Spleen (tissue), 13 donors: ENCODE measurements at places on chromosomes 6 and 20. TPM values are rescaled to one million over a fixed set of nuclear protein-coding genes. Genes with fewer than 3 reads are reported as not detected.

Gene CPXM1
- 1.0 TPM for total RNA-seq

Gene ACSS2
- total RNA-seq, result 30.1 TPM

Gene GABRR1
- total RNA-seq, result not detected

Gene SLC22A2
- not detected for total RNA-seq

Gene GINS1
- 3.8 TPM for total RNA-seq

Gene TGM2
- total RNA-seq, result 93.9 TPM

Gene STMND1
- total RNA-seq, result not detected

Gene TMEM74B
- 0.51 TPM for total RNA-seq

Gene SLC17A1
- total RNA-seq, result not detected

Gene ENPP4
- total RNA-seq, result 18.4 TPM

DNA sequence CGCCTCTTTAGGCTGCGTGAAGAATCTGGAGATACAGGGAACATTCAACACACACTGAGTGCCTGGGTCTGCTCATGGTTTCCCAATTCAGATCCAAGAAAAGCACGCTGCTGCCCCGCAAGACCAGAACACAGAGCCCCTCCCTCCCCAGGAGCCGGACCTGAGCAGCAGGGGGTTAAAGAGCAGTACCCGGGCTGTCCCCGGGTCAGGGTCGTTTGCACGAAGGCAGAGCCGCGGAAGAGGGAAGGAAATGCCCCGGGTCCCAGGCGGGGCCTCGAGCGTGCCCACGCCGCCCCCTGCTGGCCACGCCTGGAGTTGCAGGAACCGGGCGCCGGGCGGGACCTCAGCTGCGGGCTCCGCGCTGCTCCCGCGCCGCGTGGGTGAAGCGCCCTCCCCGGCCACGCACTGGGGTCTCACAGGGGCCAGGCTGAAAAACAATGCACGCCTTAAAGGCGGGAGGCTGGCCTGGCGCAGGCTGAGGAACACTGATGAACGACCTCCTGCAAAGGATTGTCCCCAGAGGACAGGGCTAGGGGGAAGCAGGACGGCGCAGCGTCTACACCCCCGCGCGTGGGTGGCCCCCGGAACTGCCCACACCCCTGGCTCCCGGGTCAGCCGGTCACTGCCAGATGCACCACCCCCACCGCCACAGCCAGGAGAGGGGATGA, 48.9 kb downstream of the ANKRD60 start:
- DNase-seq, result peak; percentile 91
- no peaks in the 10 kb centered on the region for H3K36me3 ChIP-seq
- H3K27ac ChIP-seq, result no peak overlapping the region
- peaks cover 32% of the 10 kb centered on the region for H3K27me3 ChIP-seq
- H3K4me1 ChIP-seq, result peaks cover 11% of the 10 kb centered on the region

- H3K27me3 ChIP-seq, result no peaks in the 10 kb centered on the region
Measured at GRCh38 chr20:20637998-20638725, 74.3 kb downstream of the RALGAPA2 start.

- H3K27me3 ChIP-seq, result no peaks in the 10 kb centered on the region
- H3K36me3 ChIP-seq, result no peaks in the 10 kb centered on the region
- H3K4me1 ChIP-seq, result peaks cover 22% of the 10 kb centered on the region
- peak overlapping the region; percentile 9 for H3K27ac ChIP-seq
Measured at GRCh38 chr6:157570104-157570503, 189.1 kb downstream of the ZDHHC14 start.

GRCh38 chr6:16184129-16184528, 54.3 kb upstream of the GMPR start:
- no peak overlapping the region for H3K4me3 ChIP-seq
- H3K36me3 ChIP-seq, result no peaks in the 10 kb centered on the region
- peaks cover 11% of the 10 kb centered on the region for H3K4me1 ChIP-seq
- no peak for DNase-seq
- no peak overlapping the region for H3K27ac ChIP-seq

- H3K36me3 ChIP-seq, result peaks cover 72% of the 10 kb centered on the region
- H3K27ac ChIP-seq, result peak overlapping the region; percentile 26
- H3K27me3 ChIP-seq, result no peaks in the 10 kb centered on the region
- H3K4me3 ChIP-seq, result no peak overlapping the region
- no peak for DNase-seq
Measured at GRCh38 chr20:34525709-34526416, 9.6 kb downstream of the DYNLRB1 start.

GRCh38 chr6:157151989-157152388, 171.3 kb downstream of the TMEM242 start:
- H3K27ac ChIP-seq, result no peak overlapping the region
- H3K36me3 ChIP-seq, result no peaks in the 10 kb centered on the region
- peaks cover 4% of the 10 kb centered on the region for H3K4me1 ChIP-seq
- no peaks in the 10 kb centered on the region for H3K27me3 ChIP-seq
- no peak for DNase-seq
- no peak overlapping the region for H3K4me3 ChIP-seq

DNA sequence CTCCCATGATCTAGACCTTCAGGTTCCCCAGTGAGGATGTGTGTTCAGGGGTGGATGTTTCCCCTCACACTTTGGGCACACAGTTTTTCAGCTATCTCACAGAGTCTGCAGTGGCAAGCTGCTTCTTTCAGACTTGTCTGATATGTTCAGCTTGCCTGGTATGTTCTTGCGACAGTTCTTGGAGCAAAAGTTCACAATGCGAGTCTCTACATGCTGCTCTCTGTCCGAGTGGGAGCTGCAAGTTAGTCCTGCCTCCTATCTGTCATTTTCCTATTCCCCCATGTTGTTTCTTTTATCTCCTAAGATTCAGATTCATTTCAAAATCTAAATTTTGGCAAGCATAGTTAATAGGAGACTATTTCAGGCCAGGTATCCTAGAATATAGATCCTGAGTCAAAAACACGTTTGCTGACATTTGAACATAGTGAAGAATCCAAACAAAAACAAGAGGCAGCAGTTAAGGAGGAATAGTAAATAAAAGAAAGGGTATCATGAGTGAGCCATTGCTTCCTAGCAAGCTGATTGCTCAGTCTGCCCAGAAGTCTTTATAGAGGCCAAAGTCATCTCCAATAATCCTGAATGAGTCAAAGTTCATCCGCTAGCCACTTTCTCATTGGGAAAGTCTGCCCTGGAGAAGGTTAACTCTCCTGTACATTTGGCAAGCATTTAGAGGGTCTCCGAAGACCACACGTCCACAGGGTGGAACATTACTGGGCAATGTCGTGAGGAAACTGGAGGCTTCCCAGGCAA, 140.2 kb upstream of the MOCS1 start:
- H3K36me3 ChIP-seq, result no peaks in the 10 kb centered on the region
- peaks cover 18% of the 10 kb centered on the region for H3K27me3 ChIP-seq

DNA sequence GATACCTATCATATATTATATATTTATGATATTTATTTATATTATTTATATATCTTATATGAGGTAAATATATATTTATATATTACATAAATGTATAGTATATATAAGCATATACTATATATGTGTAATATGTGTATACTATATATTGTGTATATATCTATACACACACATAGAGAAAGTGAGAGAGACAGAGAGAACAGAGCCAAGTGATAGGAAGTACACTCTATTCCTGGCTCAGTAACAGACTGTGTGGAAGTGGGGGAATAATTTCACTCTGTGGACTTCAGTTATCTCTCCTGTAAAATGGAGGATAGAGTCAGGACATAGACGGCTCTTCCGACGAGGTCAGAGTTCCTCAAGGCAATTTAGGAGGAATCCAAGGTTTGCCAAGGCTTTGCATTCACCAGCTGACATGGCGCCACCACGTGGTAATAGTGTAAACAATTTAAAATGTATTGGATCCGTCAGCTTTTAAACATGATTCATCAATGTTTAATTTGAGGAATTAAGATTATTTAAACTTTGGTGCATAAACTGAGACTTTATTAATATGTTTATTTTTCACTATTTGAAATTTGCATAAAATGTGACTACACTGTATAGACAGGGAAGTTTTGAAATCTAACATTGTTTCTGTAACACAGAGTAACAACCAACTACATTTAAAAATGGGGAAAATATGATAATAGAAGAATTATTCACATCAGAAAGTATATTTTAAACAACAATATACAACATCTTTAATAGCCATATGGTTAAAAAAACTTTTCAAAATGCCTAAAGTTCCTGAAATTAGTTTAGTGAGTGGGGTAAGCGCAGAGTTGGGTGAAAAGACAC, 75.4 kb upstream of the TMEM244 start:
- DNase-seq, result no peak
- H3K36me3 ChIP-seq, result no peaks in the 10 kb centered on the region
- no peak overlapping the region for H3K27ac ChIP-seq
- no peaks in the 10 kb centered on the region for H3K27me3 ChIP-seq
- no peak overlapping the region for H3K4me3 ChIP-seq
- H3K4me1 ChIP-seq, result peaks cover 4% of the 10 kb centered on the region

DNA sequence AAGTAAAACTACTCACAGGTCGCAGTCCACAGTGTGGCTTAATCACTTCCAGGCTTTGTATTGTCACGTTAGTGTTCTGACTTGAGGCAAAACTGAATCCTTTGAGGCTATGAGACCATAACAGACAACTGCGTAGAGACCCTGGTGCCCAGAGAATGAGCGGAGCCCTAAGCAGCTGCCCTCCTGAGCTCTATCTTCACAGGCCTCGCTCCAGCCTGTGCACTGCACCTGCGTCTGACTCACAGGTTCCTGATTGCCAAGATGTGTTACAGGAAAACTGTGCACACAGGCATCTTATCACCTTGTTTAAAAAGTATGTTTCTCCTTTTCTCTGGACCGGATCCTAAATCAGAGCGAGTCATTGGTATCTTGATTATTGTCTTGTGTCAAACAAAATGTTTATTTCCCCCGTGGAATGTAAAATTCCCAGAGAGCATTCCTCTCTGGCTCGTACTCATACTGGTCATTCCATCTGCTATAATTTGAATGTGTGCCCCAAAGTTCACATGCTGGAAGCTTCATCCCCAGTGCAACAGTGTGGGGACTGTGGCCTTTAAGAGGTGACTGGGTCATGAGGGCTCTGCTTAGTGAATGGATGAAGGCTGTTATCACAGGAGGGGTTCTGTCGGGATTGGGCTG, 25.7 kb downstream of the PRR18 start:
- peaks cover 15% of the 10 kb centered on the region for H3K4me1 ChIP-seq
- H3K4me3 ChIP-seq, result no peak overlapping the region
- no peak overlapping the region for H3K27ac ChIP-seq
- peaks cover 9% of the 10 kb centered on the region for H3K27me3 ChIP-seq
- no peaks in the 10 kb centered on the region for H3K36me3 ChIP-seq

DNA sequence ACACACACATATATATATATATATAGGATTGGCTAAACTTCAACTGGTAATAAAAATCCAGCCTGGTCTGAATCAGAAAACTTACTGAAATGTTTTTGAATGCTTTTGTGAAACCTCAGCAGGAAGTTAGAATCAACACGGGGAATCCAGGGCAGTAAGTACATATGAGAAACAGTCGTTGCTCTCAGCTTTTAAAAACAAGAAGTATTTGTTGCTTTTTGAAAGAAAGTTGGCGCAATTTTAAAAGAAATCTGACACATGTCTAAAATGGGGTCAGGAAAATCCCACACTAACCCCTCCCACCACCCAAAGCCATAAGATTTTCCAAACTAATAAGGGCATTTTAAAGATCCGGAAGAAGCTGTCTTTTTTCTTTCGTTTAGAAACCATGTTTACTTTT, 11.5 kb upstream of the CCDC170 start:
- no peak for DNase-seq
- H3K27ac ChIP-seq, result peak overlapping the region; percentile 82
- no peak overlapping the region for H3K4me3 ChIP-seq
- peaks cover 8% of the 10 kb centered on the region for H3K4me1 ChIP-seq
- no peaks in the 10 kb centered on the region for H3K36me3 ChIP-seq

- DNase-seq, result no peak
- peaks cover 8% of the 10 kb centered on the region for H3K27me3 ChIP-seq
- H3K4me3 ChIP-seq, result no peak overlapping the region
Measured at GRCh38 chr6:106439459-106439858, 78.9 kb downstream of the CRYBG1 start.

- no peaks in the 10 kb centered on the region for H3K36me3 ChIP-seq
- no peaks in the 10 kb centered on the region for H3K4me1 ChIP-seq
- H3K27ac ChIP-seq, result no peak overlapping the region
- no peak overlapping the region for H3K4me3 ChIP-seq
Measured at GRCh38 chr6:168411130-168411529, 29.9 kb upstream of the SMOC2 start.

- no peaks in the 10 kb centered on the region for H3K36me3 ChIP-seq
- H3K4me1 ChIP-seq, result no peaks in the 10 kb centered on the region
- no peak for DNase-seq
- no peak overlapping the region for H3K4me3 ChIP-seq
- peaks cover 36% of the 10 kb centered on the region for H3K27me3 ChIP-seq
Measured at GRCh38 chr20:39107741-39108140, 145.6 kb downstream of the DHX35 start.

DNA sequence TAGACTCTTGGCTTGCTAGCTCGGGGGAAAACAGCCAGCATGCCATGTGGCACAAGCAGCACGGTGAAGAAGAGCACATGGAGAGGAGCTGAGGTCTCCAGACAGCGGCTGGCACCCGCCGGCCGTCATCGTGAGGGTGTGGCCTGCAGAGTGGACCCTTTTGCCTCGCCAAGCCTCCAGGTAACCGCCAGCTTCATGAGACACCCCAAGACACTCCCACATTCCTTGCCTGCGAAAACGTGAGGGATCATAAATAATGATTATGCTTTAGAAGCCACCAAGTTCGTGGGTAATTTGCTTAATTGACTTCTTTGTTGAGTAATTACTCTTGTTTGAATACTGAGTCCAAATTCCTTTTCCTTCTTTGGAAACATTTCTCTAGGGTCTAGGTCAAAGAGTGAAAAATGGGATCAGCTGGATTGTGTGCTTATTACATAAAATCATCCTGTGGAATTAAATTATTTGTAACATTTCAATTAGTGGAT, 23.2 kb downstream of the FAM50B start:
- no peak overlapping the region for H3K27ac ChIP-seq
- H3K27me3 ChIP-seq, result no peaks in the 10 kb centered on the region
- H3K4me3 ChIP-seq, result no peak overlapping the region

DNA sequence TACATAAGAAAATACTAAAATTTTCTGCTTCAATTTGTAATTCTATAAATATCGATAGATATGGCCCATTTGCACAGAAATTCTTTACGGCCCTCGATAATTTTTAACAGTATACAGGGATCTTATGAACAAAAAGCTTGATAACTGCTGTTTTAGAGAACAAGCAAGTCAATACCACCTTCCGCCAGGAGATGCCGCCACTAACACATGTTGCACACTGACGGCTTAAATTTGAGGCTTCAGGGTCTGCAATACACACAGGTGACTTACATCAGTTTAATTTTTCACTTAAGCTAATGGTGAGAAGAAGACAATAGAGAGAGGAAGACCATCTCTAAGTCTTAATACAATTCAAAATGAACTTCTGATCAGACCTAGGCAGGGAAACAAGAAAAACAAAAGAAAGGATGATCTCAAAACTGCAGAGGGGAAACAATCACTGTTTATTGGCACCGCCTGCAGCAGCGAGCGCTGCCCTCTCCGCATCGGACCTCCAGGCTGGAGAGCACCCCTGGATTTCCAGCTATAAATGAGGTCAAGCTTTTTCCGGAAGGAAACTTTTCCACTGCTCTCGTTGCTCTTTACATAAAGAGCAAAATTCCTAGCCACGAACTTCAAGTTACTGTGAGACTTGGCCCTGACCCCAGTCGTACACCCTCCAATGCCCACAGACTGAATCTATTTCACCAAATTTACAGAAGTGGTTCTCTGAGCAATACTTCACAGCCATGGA, 53.9 kb downstream of the OTOR start:
- peaks cover 4% of the 10 kb centered on the region for H3K27me3 ChIP-seq
- DNase-seq, result no peak
- no peaks in the 10 kb centered on the region for H3K4me1 ChIP-seq

GRCh38 chr6:15578716-15579391, 84.0 kb downstream of the DTNBP1 start:
- no peak for DNase-seq
- H3K4me1 ChIP-seq, result no peaks in the 10 kb centered on the region
- no peaks in the 10 kb centered on the region for H3K27me3 ChIP-seq
- no peak overlapping the region for H3K27ac ChIP-seq
- no peak overlapping the region for H3K4me3 ChIP-seq

GRCh38 chr6:71582820-71583219, 294.2 kb downstream of the OGFRL1 start:
- H3K27me3 ChIP-seq, result no peaks in the 10 kb centered on the region
- H3K4me3 ChIP-seq, result no peak overlapping the region
- DNase-seq, result no peak
